Activated B cell treated with CpG ODN at 0.5 μM for 24 hours (primary cell): ENCODE measurements at places on chromosomes 3 and 15.

DNA sequence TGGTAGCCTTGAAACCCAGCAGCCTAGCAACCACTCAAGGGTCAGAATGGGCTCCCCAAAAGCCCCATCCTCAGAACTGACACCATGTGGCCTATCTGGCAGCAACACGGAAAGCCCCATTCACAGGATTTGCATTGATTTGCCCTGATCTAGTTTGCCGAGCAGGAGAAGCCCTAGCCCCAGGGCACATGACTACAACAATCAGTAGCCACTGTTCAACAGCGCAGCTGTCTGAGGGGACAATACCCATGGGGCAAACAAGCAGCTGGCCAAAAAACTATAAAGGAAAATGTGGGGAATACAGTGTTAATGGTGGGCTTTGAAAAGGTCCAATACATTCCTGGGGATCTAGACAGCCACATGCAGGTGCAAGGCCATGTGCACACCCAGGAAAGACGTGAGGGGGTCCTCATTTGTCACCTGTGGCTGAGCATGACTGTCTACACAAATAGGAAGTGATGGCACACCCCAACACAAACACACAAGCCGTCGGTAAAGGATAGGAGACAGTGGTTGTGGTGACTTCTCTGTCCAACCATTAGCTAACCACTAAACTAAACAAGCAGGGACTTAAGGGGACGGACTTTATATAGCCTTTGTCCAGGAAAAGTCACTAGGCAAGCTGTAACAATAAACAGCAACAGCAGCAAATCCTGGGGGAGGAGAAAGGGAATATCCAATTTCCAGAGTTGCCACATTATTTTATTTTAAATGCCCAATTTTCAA, 113.7 kb downstream of the LRIG1 start:
- H3K36me3 ChIP-seq: peaks cover 47% of the 10 kb centered on the region
- H3K4me1 ChIP-seq: peaks cover 63% of the 10 kb centered on the region
- no peak for DNase-seq
- H3K27ac ChIP-seq: peak overlapping the region; percentile 89
- H3K27me3 ChIP-seq: no peaks in the 10 kb centered on the region
- peak overlapping the region; percentile 69 for H3K4me3 ChIP-seq

- H3K27me3 ChIP-seq: no peaks in the 10 kb centered on the region
- H3K4me3 ChIP-seq: no peak overlapping the region
- no peaks in the 10 kb centered on the region for H3K36me3 ChIP-seq
- H3K4me1 ChIP-seq: no peaks in the 10 kb centered on the region
- no peak for DNase-seq
Measured at GRCh38 chr3:36132214-36132613, 248.1 kb upstream of the STAC start.

DNA sequence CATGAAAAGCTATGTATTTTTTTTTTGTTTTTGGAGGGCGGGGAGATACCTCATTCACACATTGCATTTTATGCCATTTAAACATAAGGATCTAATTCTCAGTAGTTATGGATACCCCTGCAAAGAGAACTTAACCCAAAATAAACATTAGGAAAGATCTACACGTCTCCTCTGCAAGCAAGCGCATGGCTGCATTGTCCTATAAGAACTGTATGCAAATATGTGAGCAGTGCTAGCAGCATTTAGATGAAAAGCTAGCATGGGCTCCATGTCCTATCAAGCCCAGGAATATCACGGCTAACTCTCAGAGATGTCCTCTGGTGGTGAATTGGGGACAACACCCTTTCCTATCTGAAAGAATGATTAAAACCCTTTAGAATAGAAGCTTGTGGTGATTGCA, 292.8 kb downstream of the MEX3B start:
- no peak overlapping the region for H3K27ac ChIP-seq
- H3K27me3 ChIP-seq: no peaks in the 10 kb centered on the region
- H3K36me3 ChIP-seq: no peaks in the 10 kb centered on the region
- H3K4me1 ChIP-seq: no peaks in the 10 kb centered on the region
- H3K4me3 ChIP-seq: no peak overlapping the region

DNA sequence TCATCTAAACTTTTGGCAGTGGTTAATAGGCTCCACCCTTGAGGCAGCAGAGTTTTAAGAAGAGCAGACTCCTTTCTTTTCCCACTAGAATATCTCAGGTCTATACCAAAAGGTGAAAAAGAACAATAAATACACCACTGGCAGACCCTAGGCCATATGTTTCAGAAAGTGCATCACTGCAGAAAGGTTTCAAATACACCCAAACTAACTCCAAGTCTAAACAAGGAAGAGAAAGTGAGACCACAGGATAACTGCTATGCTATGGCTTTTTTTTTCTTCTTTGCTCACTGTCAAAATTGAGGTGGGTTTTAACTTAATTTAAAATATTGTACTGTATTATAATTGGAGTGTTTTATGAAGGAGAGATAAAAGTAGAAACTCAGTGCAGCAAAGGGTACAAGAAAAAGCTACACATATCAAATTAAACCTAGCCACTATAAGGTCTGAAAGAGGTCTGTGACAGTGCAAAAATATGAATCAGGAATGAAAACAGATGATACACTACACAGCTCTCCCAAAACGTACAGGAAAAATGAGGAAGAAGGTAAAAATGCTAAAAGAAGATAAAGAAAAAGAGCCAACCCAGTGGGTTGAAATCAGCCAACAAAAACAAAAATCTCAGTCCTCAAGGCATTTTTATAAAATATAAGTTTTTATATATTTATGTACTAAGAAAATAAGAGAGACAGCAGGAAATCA, 8.4 kb downstream of the SNX4 start:
- H3K4me1 ChIP-seq: peaks cover 28% of the 10 kb centered on the region
- H3K4me3 ChIP-seq: no peak overlapping the region
- no peak for DNase-seq

DNA sequence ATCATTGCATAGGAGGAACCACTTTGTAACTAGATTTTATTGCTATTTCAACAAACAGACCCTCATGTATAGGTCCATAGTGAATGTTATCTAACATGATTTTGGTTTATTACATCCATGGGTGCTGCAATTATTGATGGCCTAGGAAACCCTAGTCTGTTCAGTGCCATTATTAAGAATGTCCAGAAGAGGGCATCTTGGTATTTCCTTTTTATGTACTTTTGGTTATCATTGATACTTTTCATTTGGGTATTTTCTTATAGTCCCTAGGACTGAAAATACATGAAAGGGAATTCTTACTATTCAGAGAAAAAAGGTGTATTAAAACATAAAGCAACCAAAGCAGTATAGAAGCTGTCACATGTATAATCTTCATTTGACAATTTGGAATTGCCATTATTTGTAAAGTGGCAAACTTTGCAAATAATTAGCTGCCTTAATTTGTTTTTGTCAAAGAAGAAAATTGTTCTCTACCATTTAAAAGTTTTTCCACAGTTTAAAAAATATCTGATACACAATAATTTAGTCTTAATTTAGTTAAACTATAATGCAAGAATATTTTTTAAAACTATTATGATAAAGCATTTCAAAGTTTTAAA, 48.7 kb downstream of the CNOT10 start:
- H3K36me3 ChIP-seq: peaks cover 50% of the 10 kb centered on the region
- DNase-seq: no peak
- no peaks in the 10 kb centered on the region for H3K27me3 ChIP-seq
- H3K27ac ChIP-seq: no peak overlapping the region

- peak overlapping the region; percentile 100 for H3K27ac ChIP-seq
- DNase-seq: no peak
- peaks cover 44% of the 10 kb centered on the region for H3K36me3 ChIP-seq
- H3K4me3 ChIP-seq: peak overlapping the region; percentile 98
- no peaks in the 10 kb centered on the region for H3K27me3 ChIP-seq
- H3K4me1 ChIP-seq: peaks cover 46% of the 10 kb centered on the region
Measured at GRCh38 chr3:122416966-122417365, 1.1 kb upstream of the WDR5B start.

- H3K4me1 ChIP-seq: peaks cover 3% of the 10 kb centered on the region
- no peak overlapping the region for H3K27ac ChIP-seq
- no peaks in the 10 kb centered on the region for H3K36me3 ChIP-seq
- peaks cover 9% of the 10 kb centered on the region for H3K27me3 ChIP-seq
- no peak for DNase-seq
Measured at GRCh38 chr3:13465236-13465873, 14.8 kb upstream of the HDAC11 start.

DNA sequence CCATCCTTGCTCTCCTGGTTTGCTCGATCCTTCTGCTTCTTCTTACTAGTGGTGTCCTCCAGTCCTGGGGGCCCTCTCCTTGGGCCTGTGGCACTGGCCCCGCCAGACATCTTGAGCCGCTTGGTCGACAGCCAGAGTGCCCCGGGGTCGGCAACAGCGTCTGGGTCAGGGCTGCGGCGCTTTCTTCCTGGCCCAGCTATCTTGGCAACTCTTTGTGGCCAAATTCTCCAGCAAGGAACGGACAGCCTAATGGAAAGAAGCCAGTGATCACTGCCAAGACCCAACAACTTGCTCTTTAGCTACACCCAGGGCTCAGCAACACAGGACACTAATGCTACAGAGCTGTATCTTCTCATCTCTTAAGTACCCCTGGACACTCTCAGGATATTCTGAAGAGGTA, 1.6 kb downstream of the USP19 start:
- no peak overlapping the region for H3K27ac ChIP-seq
- peaks cover 17% of the 10 kb centered on the region for H3K4me1 ChIP-seq
- H3K27me3 ChIP-seq: no peaks in the 10 kb centered on the region
- peaks cover 45% of the 10 kb centered on the region for H3K36me3 ChIP-seq
- DNase-seq: no peak

- peaks cover under 1% of the 10 kb centered on the region for H3K4me1 ChIP-seq
- DNase-seq: no peak
- no peak overlapping the region for H3K27ac ChIP-seq
- H3K27me3 ChIP-seq: peaks cover 12% of the 10 kb centered on the region
- no peaks in the 10 kb centered on the region for H3K36me3 ChIP-seq
Measured at GRCh38 chr3:39429466-39429865, 22.9 kb downstream of the RPSA start.

DNA sequence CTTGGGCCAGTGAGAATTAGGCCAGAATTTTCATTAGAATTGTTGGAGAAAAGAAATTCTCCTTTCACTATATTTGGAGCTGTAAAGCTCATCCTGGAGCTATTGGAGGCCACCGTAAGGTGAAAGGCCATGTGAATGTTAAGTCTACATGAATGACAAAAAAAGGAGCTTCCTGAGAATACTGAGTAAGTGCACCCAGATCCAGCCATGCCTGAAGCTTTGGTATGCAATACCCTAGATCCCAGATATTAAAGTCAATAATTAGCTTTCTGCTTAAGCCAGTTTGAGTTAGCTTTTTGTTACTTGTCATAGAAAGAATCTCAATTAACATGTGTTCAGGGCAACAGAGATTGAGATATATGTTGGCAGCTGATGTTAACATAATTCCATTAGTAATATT, 172.4 kb downstream of the NR1D2 start:
- no peak for DNase-seq
- H3K27me3 ChIP-seq: peaks cover 5% of the 10 kb centered on the region
- no peak overlapping the region for H3K27ac ChIP-seq
- H3K36me3 ChIP-seq: no peaks in the 10 kb centered on the region
- H3K4me1 ChIP-seq: no peaks in the 10 kb centered on the region

DNA sequence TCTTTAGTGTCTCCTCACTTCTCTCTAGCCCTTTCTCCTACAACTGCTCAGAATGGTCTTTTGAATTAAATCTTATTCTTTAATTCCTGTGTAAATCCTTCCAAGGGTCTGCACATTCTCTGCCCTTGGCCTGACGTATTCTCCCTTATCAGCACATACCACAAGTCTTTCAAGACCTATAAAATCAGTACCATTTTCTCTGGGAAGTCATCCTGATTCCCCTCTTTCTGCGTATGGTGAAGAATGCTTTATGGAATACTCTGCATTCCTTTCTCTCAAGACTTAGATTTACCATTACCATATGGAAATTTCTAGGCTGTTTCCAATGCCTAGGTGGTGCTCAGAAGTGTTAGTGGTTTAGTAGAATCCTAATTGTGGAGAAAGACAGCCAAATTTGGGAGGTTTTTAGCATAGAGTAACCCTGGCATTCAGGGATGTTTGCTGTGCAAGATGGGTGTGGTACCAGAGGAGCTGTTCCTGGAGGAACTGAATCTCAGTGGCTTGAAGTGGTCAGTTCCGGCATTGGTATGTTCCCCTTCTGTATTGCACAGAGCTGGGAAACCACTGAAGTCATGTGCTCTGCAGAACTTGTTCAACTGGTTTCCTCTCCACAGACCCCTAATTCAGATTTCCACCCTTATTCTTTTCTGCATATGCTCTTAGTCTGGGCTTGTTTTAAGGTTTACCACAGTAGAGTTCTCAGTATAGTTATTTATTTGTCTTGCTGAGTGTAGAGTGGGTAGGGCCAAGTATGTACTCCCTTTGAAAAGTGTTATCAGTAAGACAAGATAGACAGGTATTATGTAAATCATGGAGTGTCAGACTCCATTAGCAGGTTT, 24.5 kb downstream of the IQGAP1 start:
- peaks cover 71% of the 10 kb centered on the region for H3K4me1 ChIP-seq
- peak overlapping the region; percentile 46 for H3K4me3 ChIP-seq
- H3K27me3 ChIP-seq: no peaks in the 10 kb centered on the region

DNA sequence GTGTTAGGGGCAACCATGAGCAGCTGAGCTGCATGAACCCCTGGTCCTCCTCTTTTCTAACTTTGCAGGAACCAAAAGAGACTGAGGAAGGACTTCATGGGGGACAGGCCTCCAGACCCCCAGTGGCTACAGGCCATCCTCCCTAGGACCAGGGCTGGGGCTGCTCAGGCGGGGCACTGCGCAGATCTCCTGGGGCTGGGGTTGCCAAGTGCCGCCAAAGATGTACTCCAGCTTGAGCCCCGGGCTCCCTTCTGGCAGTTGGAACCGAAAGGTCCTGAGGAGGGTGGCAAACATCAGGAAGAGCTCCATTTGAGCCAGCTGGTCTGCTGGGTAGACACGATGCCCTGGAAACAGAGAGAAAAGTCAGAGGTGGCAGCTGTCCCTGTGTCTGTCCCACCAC, 11.1 kb upstream of the PARL start:
- no peak for DNase-seq
- H3K36me3 ChIP-seq: no peaks in the 10 kb centered on the region
- no peak overlapping the region for H3K4me3 ChIP-seq
- H3K27ac ChIP-seq: no peak overlapping the region
- H3K27me3 ChIP-seq: peaks cover 24% of the 10 kb centered on the region

DNA sequence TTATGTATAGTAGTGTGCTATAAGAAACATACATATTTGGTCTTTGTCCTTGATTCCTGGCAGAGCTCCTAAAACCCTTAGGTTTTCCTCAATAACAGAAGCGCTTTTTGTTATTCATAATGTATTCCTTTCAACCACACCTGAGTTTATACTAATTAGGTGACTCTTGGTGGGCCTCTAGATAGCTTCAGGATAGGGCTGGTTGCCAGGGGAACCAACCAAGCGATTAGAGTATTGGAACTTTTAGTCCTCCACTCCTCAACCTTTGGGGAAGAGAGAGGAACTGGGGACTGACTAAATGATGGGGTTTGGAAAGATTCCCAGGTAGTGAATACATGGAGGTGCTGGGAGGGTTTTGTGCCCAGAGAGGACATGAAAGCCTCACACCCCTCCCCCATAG, 24.6 kb downstream of the TMCC1 start:
- H3K27me3 ChIP-seq: no peaks in the 10 kb centered on the region
- peaks cover 41% of the 10 kb centered on the region for H3K36me3 ChIP-seq
- H3K4me1 ChIP-seq: peaks cover 12% of the 10 kb centered on the region
- no peak overlapping the region for H3K27ac ChIP-seq
- DNase-seq: no peak
- no peak overlapping the region for H3K4me3 ChIP-seq

- no peaks in the 10 kb centered on the region for H3K27me3 ChIP-seq
- H3K4me3 ChIP-seq: no peak overlapping the region
- no peak for DNase-seq
- H3K4me1 ChIP-seq: no peaks in the 10 kb centered on the region
- no peaks in the 10 kb centered on the region for H3K36me3 ChIP-seq
Measured at GRCh38 chr3:131217296-131217741, 164.3 kb upstream of the NUDT16 start.
